ENCODE measurements at places on chromosomes 11 and 22. TPM values are rescaled to one million over a fixed set of nuclear protein-coding genes. Genes with fewer than 3 reads are reported as not detected.

The OR5T1 gene
- total RNA-seq, result not detected

- DNase-seq, result peak; percentile 35
Observed at GRCh38 chr22:27881421-27881820, 37.6 kb downstream of the PITPNB start.

DNA sequence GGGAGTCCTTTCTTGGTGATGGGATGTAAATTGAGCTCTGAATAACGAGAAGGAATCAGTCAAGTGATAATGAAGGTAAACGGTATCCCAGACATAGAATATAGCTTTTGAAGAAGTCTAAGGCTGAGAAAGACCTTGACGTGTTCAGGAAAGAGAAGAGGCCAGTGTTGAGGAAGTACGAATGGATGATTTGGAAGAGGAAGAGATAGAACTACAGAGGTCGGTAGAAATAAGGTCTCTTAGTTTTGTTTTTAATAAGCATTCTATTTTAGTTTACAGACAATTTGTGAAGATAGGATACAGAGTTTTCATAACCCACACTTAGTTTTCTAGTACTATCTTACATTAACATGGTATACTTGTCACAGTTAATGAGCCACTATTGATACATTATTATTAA, 1598.1 kb downstream of the FAM181B start:
- DNase-seq, result no peak

The KRTAP5-1 gene
- not detected for total RNA-seq

GRCh38 chr22:19464546-19464945, 14.4 kb downstream of the UFD1 start:
- DNase-seq, result no peak

DNA sequence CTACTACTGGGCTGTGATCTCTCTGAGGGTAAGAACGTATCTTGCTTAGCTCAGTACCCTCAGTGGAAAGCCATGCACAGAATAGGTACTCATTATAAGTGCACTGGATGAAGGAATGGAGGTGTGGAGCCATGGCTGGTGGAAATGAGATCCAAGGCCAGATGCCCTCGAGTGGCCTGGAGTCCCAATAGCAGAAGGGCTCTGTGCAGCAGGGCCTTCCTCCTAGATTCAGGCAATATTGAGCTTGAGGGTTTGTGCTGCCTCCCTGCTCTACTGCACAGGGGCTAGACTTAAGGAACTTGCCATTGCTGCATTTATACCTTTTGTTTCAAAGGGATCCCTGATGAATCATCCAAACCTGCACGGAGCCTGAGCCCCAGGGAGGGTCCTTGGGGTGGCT, 33.6 kb upstream of the TUB start:
- DNase-seq, result no peak

GRCh38 chr11:128565881-128566280, 21.5 kb downstream of the ETS1 start:
- peak; percentile 59 for DNase-seq

The OR8G5 gene
- not detected for total RNA-seq

GRCh38 chr11:74777038-74777437, 28.4 kb downstream of the RNF169 start:
- no peak for DNase-seq

DNA sequence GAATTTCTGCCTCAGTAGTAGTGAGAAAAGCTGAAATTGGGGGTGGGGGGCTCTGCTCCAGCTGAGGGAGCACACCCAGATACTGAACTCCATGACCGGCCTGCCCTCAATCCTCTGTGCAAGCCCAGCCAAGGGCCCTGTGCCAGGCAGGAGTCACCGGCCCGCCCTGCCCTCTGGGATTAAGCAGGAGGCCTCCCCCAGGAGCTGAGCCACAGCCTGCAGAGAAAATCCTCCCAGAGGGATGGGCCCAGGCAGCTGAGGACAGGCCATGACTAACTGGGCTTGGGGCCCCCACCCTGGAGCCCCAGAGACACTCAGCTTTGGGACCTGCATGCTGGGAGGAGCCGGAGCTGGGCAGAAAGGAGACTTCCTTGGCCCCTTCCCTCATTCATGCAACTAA, 48.8 kb downstream of the MN1 start:
- no peak for DNase-seq
